ENCODE measurements at places on chromosomes 16 and 17.

DNA sequence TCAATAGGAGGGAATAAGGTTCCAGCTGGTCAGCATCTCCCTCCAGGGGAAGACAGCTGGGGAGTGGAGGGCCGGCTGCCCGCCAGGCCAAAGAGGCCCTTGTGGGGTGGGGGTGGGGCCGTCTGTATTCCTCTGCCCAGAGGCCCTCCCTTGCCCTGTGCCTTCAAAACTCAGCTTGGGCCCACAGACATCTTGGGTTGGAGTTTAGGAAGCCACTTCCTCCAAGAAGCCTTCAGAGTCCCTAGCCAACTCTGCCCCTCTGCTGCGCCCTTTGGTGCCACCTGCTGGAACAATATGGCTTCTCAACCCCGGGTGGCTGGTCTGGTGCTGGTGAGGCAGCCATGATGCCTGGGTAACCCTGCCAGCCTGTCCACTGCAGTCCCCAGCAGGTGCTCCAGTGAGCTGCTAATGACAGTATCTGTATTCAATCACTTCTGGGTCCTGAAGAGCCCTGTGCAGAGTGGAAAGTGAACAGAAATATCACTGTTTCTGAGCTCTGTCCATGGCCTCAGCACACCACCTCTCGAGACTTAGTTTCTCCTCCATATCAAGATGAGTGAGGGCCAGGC lies 16.7 kb downstream of the HSD11B2 start:
- DNase-seq, result peak; percentile 54

DNA sequence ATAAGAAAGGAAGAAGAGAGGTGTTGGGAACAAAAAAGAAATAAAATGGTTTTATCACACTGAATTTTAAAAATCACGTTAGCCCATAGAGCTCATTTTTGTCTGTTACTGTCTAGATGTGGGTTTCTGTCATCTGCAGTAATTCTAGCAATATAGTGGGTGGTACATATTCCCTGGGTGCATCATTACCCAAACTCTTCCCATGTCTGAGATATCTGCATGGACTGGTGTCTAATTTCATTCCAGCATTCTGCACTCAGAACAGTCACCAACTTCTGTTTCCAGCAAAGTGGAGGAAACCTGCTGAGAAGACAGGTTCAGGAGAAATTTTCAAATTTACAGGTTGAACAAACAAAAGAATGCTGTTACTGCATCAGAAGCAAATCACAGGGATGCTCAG lies 263.8 kb downstream of the CDH11 start:
- no peak for DNase-seq

- peak; percentile 37 for DNase-seq
Observed at GRCh38 chr16:5056352-5056751, 9.4 kb downstream of the C16orf89 start.

GRCh38 chr17:77352441-77352840 lies 211.7 kb downstream of the SEC14L1 start:
- DNase-seq, result no peak

DNA sequence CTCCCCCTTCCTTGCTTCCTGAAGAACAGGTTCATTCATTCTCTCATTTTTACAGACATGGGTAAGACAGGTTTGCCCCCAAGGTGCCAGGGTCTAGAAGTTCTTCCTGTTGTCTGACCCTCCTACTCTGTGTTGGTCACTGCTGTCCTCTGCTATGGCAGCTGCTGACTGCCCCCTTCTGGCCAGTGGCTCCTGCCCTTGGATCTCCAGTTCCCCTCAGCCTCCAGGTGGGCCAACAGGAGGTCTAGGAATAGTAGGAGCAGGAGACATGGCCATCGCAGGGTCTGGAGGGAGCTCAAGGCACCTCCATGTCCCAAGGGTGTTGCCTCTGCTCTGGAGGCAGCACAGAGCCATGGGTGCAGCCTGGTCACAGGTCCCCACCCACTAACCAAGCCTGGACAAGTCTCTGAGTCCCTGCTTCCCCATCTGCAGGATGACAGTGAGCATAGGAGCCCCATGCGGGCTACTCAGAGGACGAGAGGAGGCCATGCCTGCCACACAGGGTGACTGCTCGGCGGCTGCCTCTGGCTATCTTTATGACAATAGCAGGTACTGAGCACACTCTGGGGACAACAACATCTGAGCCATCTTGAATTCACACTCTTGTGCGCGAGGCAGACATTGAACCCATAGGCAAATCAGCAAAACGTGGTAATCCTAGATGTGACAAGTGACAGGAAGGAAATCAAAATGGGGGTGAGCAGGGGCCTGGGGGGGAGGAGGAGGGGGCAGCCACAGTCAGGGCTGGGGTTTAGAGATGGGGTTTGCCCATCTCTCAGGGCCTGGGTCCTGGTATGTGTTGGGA lies 27.0 kb upstream of the NXPH3 start:
- peak; percentile 27 for DNase-seq

DNA sequence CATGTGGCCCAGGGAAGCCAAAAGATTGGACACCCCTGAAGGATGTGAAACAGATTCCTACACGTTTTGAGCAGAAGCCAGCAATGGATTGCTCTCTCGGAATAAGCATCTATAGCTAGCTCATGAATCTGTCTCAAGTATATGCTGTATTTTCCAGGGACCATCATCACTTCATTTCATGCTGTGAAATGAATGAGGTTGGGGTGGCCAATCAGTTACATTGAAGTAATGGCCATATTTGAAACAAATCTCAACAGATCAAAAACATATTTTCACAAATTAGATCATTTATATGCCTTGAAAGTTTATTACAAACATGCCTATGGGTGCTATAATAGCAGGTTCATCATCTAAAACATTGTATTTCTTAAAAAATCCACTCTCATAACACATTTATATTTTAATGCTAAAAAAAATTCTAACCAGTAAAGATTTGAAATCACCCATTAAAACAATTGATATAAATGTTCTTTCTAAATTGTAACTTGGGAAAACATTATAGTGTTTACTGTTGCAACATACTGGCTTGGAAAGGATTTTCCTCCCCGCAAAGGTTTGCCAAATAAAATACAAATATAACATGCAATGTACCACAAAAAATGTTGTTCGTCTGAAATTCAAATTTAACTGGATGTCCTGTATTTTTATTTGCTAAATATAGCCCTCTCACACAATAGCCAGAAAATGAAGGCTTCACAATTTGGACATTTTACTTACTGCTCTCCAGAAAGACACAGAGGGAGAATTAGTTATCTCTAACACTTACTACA lies 743.6 kb downstream of the KCNJ2 start:
- DNase-seq, result no peak

- DNase-seq, result no peak
Observed at GRCh38 chr16:23317266-23317661, 15.2 kb downstream of the SCNN1B start.

DNA sequence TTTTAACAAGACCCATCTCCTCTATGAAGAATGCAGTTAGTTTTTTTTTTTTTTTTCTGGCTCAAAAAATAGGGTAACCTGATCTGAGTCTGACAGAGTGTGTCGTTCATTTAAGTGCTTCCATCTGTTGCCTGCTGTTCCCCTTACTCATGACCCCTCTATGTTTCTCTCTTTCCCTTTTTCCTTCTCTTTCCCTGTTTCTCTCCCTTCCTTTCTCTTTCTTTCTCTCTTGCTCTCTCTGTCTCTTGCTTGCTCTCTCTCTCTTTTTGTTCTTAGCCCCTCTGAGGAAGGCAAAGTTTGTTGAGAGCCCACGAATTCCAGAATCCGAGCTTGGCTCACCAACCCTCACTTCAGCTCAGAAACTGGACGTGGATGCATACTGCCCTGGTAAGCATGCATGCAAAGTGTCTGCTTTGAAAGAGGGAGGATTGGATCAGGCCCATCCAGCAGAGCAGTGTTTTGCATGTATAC lies 185.0 kb downstream of the TANC2 start:
- no peak for DNase-seq

DNA sequence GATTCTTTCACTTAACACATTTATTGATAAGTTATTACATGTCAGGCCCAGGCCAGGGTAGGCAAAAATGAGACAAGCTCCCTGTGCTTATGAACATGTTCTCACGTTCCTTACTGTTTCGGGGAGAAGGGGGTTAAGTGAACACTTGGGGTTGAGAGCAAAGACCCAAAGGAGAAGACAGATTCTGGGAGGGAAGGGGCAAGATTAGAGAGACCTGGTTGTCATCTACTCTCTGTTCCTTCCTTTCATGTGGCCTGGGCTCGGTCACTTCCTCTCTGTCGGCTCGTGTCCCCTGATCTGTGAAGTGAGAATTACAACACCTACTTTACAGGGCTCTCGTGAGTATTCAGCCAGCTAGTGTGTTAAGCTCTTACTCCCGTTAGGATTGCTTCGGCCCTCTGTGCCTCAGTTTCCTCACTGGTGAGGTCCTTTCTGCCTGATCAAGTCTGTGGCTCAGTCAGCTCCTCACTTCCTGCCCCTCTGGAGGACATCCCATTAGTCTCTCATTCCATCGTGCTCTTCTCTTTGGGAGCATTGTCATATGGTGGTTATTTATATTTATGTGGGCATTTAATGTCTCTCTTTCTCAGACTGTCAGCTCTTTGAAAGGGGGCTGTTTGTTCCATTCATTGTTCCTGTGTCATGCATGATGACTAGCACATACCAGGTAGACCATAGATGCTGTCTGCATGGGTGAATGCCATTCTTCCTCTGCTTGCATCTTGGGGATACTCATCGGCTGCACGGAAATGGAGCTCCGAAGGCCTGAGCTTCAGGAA lies 38.9 kb downstream of the PLCG2 start:
- no peak for DNase-seq

GRCh38 chr17:65487161-65487560 lies 74.3 kb downstream of the AXIN2 start:
- DNase-seq, result no peak

DNA sequence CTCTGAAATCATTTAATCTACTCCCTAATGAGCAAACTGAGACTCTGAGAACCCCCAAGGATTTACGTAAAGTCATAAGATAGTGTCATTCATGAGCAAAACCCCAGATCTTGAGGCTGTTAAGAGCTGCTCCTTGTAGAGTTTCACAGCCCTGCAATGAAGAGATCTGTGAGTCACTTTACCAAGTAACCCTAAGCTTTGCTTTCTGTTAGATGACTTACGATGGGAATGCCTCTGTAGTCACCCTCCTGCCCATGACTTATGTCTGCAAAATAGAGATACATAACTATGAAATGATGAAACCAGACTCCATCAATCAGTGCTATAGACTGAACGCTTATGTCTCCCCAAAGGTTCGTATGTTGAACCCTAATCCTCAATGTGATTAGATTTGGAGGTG lies 117.7 kb downstream of the HS3ST3A1 start:
- no peak for DNase-seq

- no peak for DNase-seq
Observed at GRCh38 chr16:11273721-11274324, 394 bp upstream of the PRM3 start.

GRCh38 chr16:85055493-85056210 lies 28.1 kb downstream of the KIAA0513 start:
- DNase-seq, result no peak

DNA sequence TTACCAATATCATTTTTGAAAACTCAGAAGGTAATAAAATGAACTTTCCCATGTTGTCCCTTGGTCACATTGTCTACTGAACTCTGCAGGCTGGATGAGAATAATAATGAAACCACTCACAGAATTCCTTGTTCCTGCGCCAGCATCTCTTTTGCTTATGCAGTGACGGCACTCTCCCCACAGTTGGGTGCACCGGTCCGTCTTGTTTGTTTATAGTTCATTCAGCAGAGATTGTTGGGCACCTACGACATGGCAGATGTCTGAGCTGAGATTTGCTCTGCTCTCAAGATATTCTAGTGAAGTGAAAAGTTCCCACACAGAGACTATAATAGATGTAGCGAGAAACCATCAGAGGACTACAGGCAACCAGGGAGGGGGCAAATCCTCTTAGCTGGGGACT lies 375.7 kb upstream of the CDH11 start:
- DNase-seq, result no peak

DNA sequence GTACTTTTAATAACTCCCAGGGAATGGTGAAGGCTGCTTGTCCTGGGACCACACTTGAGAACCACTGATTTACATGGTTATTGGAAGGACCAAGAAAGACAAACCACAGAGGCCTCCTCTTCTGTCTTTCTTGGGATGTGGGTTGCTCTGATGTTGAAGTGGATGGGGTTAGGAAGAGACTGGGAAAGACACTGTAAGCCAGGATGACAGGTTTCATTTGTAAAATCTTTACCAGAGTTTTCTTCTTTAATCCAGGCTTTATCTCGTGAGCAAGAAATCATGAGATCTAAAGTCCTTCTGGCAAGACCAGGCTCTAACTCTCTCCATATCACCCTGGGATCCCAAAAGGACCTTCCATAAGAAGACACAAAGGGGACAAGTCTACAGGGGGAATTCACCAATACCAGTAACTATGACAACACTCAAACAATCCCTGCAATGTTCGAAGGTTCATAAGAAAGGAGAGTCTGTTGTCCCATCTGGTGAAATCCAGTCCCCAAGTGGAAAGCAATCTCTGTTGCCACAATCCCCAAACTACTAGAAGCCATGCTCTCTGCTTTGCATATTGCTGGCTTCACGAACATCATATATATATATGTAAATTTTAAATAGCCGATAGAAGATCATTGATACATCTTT lies 44.8 kb upstream of the CDRT4 start:
- no peak for DNase-seq

- DNase-seq, result no peak
Observed at GRCh38 chr17:66304304-66305174, 2.1 kb downstream of the PRKCA start.

GRCh38 chr16:90057738-90058173 lies 19.4 kb downstream of the PRDM7 start:
- DNase-seq, result peak; percentile 28

DNA sequence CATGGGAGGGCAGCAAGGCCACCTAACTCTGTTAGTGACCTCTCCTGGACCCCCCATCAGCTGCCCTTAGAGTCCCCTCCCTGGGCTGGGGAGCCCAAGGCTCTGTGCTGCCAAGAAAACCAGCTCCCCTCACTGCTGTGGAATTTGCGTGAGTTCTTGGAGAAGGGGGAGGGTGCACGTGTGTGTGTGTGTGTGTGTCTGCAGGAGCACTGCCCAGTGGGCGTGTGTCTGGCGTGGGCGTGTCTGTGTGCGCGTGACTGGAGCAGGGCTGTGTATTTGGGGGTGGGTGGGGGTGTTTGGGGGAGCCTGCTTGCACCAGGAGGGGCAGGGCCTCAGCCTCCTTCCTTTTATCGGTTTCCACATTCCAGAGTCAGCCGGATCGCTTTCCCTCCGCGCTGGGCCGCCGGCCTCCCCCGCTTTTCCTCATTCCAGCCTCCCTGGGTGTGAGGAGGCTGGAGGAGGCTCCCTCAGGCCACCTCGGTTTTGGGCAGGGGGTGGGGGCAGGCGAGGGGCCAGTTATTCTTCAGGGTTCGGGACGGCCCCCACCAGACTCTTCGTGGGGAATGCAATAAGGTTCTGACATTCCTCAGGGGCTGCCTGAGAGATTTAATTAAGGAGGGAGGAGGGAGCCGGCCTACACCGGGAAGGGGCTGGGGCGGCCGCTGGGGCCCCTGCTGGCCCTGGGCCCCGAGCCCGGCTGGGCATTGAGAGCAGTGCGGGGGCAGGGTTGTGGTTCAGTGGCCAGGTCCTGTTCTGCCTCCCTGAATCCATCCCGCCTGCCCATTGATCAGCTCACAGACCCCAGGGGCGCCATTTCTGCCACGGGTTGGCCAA lies 2.5 kb downstream of the VASN start:
- no peak for DNase-seq

Data from HCT116 (cell line).